ENCODE measurements at places on chromosomes 4 and X.
A peak's percentile ranks its signal among the peaks of the same experiment; 100 is the strongest.

GRCh38 chr4:4288098-4288497, 1.9 kb downstream of the LYAR start:
- no peak for DNase-seq

- DNase-seq: peak; percentile 32
Observed at GRCh38 chrX:147912093-147912801, 528 bp downstream of the FMR1 start.

GRCh38 chr4:162274354-162274753, 110.6 kb upstream of the FSTL5 start:
- no peak for DNase-seq

DNA sequence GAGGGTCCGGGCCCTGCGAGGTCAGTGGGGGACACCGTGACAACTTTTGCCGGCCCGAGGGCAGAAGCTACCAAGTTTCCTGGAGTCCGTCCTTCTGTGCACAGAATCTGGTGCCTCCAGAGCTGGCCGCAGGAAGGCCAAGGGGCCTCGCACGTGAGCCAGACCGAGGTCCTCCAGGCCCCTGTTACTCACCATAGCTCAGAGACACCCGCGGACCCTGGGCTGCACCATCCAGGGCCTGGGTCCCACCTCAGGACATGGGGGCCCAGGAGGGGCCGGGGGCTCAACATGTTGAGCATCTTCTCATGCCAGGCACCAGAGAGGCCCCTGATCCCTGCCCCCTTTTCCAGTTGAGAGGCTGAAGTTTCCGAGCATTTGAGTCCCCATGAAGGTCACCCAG, 87.9 kb downstream of the HMX1 start:
- DNase-seq: no peak

DNA sequence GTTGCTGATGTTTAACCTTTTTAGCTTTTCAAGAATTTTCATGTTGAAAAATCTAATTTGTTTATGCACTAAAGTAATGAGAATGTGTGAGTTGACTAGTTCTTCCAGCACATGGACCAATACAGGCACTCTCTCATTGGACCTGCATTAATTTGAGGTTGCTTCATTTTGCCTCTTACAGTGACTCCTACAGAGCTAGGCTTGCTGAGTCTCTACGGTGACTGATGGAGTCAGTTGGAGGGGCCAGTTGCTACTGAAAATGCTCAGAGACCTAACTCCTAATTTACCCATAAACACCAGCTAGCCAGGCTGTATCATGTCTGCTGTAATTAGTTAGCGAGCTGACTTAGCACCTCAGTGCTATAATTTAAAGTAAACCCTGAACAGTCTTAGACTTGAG, 10.9 kb downstream of the MTHFD2L start:
- no peak for DNase-seq

DNA sequence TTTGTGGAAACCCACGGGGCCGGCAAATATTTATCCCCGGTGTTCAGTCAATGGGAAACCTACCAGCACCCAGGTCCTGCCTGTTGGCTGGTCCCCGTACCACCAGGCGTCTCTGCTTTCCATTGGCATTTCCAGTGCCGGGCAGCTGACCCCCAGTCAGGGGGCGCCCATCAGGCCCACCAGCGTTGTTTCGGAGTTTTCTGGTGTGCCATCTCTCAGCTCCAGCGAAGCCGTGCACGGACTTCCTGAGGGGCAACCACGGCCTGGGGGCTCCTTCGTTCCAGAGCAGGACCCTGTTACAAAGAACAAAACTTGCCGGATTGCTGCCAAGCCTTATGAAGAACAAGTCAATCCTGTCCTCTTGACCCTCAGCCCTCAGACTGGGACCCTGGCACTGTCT, 32.7 kb downstream of the BCORL1 start:
- DNase-seq: no peak

DNA sequence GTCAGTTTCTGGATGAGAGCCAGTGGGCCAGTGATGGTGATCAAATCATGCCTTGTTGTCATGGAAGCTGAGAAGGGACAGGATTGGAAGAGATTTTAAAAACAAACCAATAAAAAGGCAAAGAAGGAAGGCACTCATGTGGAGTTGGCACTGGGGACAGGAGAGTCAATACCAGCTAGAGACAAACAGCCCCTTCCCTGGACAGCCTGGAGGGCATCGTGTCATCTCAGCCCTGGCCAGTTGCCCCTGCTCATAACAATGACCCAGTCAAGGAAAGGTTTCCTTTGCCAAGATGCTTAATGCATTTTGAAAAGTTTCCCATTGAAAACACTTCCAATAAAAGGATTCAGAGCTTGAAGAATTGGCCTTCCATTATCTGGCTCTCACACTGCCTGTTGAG, 55.5 kb downstream of the SCML1 start:
- no peak for DNase-seq

- DNase-seq: no peak
Observed at GRCh38 chrX:101676571-101676970, 16.9 kb upstream of the ARMCX2 start.

DNA sequence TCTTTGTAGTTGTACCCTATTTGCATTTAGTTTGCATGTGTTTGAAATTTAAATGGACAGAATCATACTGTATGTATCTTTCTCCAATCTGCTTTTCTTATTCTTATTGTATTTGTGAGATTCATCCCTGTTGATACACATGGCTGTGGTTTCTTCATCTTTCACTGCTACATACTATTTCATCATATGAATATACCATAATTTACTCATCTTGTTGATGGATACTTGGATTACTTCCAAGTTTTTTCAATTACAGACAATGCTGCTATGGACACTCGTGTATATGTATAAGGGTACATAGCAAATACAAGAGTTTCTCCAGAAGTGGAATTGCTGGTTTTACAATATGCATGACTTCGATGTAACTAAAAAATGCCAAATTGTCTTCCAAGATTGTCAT, 11.8 kb upstream of the KLHL8 start:
- DNase-seq: no peak

DNA sequence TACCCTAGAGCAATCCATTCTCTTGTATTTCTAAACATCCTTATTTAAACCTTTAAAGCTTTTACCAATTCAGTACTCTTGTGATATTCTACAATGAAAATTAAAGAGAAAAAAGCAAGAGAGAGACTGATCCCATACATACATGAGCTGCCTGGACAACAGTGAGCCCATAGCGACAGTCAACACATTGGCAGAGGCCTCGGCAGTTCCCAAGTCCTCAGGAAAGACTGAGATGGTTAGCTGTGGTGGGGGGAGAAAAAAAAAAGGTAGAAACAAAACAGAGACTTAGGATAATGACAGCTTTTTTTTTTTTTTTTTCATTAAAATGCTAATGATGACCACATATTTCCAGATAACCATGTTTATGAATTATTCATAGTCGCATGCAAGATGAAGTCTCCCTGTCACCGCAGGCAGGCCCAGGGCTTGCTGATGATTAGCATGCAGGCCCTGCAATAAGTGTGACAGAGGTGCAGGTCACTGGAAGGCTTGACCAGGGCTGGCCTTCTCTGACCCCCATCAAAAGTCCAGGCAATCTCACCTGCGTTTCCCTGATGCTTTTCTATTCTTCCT, 148.8 kb downstream of the APBB2 start:
- DNase-seq: no peak

GRCh38 chrX:111567542-111568255, 56.3 kb downstream of the SERTM2 start:
- no peak for DNase-seq

DNA sequence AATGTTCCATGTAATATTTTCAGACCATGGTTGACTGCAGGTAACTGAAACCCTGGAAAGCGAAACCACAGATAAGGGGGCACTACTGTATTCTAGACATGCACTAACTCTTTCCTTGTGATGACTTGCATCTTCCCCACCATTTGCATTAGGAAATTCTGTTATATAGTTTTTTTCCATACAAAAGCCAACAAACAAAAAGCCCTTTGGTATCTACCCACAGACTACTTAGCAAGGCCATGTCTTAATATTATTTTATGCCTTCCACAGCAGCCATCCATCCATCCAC, 23.5 kb downstream of the OCIAD1 start:
- no peak for DNase-seq

DNA sequence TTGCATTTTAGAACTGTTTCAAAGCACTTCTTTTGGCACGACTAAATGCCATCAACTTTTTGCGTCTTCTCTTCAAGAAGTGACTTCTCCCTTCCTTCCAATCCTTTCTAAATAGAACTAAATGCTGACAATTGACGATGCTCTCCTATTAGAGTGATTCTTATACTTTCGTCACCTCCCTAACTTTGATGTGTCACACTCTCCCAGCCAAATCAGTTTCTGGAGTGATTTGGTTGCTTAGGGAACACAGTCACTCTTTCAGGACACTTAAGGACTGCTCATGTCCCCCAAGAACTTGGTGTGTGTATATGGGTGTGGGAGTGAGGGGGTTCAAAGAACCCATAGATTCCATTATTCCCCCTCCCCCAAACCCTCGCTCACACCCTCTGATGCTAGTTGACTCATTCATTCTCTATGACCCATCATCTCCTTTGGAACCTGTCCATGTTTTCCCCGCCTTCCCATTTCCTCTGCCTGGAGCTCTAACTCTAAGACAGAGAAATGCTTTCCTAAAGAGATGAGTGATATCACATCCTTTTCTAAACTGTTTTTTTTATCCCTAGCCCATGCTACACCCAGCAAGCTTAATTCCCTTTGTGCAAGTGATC, 26.8 kb upstream of the AREG start:
- DNase-seq: no peak

- no peak for DNase-seq
Observed at GRCh38 chrX:138492371-138492770, 219.1 kb downstream of the FGF13 start.

DNA sequence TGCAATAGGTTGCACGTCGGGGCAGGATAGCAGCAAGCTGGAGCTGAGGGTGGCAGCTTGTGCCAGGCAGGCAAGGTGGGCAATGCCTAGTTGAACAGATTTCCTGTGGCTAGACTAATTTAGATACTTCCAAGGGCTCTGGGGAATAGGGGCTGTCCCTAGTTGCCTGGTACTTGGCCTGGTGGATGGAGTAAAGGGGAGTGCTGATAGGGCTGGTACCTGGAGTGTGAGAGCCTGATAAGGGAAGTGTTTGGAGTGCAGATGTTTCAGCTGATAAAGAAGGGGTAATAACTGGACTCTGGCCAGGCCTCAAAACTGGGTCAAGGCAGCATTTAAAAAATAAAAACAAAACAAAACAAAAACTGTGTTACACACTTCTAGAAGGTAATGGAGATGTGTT, 665.5 kb downstream of the CCSER1 start:
- no peak for DNase-seq

GRCh38 chr4:27764526-27764837, 903.8 kb downstream of the STIM2 start:
- DNase-seq: no peak

GRCh38 chr4:112739442-112739841, 102.5 kb downstream of the LARP7 start:
- DNase-seq: no peak

DNA sequence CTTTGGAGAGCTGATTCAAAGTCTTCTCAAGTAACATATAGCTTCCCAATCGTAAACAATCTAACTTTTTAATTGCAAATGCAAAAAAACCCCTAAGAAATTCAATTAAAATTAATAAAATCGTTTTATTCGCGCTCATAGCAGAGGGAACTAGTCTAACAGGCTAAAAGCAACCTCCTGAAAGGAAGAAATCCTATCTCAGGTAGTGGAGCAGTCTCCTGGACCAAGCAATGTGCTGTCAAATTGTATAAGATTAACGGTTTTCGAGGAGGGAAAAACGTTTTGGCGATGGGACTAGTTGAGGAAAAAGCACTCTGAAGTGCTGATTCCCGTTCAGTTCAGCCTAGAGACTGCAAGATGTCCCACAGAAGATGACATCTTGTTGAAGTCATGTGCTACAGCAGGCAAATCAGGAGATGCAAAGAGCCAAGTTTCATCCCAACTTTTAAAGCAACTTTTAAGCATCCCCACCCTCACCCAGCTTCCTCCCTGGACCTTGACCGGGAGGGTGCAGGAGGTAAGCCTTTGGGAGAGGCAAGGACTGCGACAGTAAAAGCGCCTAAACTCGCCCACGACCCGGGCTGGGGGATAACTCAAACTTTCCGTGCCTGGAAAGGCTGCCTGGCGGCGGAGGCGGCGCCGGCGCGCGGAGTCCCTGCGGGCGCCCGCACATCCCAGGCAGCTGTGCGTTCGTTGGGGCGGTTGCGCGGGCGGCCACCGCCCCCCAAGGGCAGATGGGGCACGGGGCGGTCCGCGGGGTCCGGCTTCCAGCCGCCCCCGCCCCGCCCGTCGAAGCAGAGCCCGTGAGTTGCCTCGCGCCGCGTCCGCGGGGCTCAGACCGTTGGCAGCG, 784 bp downstream of the MAP7D3 start:
- no peak for DNase-seq

DNA sequence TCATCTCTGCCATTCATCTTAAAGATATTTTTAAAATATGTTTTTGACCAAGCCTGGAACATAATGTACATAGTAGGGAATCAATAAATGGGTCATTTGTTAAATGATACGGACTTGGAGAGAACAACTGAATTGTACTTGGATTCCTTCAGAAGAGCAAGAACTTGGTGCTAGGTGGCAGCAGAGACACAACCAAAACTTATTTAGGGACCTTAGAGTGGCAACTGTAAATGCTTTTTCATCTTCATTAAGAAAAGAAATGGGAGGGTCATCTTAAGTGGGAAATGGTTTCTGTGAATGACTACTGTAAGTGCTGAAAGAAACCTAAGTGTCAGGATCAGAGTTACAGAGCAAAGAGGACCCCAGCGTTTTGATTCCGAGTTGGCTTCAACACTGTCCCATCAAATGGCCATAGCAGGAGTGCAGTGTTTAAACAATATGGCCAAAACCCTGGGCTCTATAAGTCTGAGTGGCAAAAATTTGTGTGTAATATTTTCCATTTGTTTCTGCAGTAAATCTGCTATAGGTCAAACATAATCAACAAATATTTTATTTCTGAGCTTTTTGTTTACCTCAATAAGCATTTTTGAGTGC, 213.6 kb downstream of the PALLD start:
- no peak for DNase-seq

DNA sequence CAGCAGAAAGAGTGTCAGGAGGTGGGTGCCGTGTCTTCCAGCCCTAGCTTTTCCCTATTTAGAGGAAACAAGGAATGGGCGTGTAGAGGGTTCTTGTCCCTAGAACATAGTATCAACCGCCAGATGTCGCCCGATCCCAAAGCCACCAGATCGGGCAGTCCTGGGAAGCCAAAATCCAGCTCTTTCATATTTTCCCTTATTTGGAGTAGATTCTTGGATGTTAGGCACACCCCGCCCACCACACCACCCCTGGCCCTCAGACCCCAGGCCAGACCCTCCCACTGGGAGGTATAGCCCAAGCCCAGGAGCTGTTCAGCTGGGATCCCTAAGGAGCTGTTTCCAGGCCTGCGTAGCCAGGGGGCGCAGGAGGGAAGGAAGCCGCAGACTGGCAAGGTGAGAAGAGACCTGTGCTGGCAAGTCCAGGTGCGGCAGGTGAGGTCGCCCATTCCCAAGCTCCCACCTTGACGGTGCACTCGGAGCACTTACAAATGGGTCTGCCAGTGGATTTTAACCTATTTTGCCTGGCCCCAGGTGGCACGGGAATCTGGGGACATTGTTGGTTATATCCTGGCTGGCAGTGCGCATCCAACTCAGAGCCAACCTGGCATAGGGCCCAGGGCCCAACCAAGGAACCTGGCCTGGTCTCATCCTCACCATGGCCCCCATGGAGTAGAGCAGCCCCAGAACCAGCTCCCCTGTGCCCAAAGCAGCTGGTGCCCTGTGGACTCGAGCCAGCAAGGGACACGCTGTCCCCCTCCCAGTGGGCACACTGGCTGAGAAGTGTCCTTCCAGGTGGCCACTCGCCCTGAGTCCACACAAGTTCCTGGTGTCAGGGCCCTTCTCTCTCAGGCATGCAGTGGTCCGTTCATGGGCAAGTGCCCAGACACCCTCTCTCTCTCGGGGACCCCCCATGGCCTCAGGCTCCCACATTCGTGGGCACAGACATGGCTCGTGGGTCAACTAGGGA, 811 bp downstream of the FLNA start:
- DNase-seq: no peak

GRCh38 chrX:79361192-79361870, 5.8 kb downstream of the ITM2A start:
- no peak for DNase-seq

Measured in C1 segment of cervical spinal cord (tissue), 14 donors.